ENCODE measurements at places on chromosomes 7 and 10.

DNA sequence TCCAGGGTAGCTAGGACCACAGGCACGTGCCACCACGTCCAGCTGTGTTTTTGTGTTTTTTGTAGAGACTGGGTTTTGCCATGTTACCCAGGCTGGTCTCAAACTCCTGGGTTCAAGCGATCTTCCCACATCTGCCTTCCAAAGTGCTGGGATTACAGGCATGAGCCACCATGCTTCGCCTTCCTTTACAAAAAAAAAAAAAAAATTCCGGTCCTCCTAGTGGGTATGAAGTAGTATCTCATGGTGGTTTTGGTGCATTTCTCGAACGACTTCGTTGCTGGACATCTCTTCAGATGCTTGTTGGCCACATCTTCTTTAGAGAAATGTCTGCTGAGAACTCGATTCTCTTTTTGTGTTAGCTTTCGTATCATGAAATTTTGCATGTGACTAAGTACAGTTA, 3.9 kb downstream of the PROSER2 start:
- DNase-seq, result no peak

DNA sequence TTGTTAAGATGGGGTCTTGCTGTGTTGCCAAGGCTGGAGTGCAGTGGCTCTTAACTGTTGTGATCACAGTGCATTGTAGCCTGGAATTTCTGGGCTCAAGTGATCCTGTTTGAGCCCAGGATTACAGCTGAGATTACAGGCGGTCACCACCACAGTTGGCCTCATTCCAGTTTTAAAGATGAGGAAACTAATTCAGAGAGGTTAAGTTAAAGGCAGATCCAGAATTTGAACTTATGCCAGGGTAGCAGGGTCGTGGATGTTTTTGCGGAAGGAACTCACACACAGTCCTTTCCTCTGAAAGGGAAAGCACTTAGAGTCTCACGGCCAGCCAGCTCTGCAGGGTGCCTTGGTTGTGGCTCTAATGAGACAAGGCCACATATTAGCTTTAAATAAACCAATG, 84.7 kb downstream of the MMRN2 start:
- DNase-seq, result no peak

- DNase-seq, result no peak
Observed at GRCh38 chr7:28269700-28270361, 89.2 kb upstream of the JAZF1 start.

- peak; percentile 40 for DNase-seq
Observed at GRCh38 chr10:119281581-119282071, 74.3 kb downstream of the GRK5 start.

Data from NCI-H446 (cell line).